A549 treated with ZK216348 at 1 μM for 4 hours (cell line): ENCODE measurements at places on chromosomes 4 and X. TPM values are rescaled to one million over a fixed set of nuclear protein-coding genes. Genes with fewer than 3 reads are reported as not detected.

Gene KIAA1210
- not detected in 5 replicates for total RNA-seq

Gene APBB2
- total RNA-seq: 6.0 to 11.7 TPM (median 10.4 TPM) in 5 replicates

Gene WAS
- 0.13 to 0.52 TPM (median 0.19 TPM) in 4 of 5 replicates, not detected in the other for total RNA-seq

Gene EXOC1L
- not detected in 5 replicates for total RNA-seq

Gene BEX4
- total RNA-seq: 1.4 to 2.7 TPM (median 2.0 TPM) in 5 replicates

Gene COL4A6
- total RNA-seq: 13.2 to 17.1 TPM (median 15.8 TPM) in 5 replicates

Gene SAGE1
- total RNA-seq: 0.05 TPM in 1 of 5 replicates, not detected in the others

Gene MBNL3
- total RNA-seq: not detected in 5 replicates

Gene GAGE10
- not detected in 5 replicates for total RNA-seq

Gene MAGEA11
- total RNA-seq: not detected in 5 replicates
